Activated naive CD8-positive, alpha-beta T cell treated with anti-CD3 and anti-CD28 coated beads, Interleukin-2, amount 50 U/mL, for 16 hours (primary cell): ENCODE measurements at places on chromosomes 5 and 9.

DNA sequence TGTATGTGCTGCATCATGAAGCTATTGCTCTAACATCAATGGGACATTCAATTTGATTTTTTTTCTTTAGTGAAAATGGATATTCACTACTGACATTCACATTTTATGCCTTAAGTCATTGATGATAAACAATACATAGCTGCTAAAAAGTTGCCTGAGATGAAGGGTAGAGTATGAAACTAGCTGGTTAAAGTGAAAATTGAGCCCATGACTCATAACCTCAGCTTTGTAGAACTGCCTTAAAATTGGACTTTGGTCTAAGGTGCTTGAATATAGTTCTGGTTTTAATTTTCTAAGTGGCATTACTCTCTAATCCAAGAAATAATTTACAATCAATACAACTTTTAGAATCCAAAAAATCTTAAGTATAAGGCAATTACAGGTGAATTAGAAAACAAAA lies 740.4 kb upstream of the RIOK2 start:
- DNase-seq: no peak

DNA sequence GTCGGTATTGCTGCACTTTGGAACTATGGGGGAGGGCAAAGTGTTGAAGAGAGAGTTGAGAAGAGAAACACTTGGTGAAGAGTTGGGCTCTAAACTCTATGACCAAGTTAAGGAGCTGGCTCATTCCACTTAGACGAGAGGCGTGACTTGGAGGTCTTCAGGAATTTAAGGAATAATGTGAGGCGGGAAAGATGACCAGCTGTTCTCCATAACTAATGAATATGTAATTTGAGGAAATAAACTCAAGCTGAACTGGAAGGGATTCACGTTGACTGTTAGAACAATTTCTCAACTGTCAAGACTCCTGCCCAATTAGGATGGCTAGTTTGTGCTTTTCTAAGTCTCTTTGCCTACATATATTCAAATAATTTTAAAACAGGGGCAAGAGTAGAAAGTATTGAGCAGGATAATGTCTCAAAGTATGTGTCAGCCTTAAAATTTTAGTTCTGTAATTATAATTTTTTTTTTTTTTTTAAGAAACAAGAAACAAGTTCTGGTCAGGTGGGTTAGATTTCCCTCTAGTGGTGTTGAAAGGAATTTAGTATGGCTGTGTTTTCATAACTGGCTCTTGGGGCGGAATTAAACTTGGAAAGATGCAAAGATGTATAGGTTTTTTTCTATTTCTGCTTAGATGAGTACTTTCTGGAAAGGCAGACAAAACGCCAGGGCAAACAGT lies 33.4 kb downstream of the TMEM252 start:
- DNase-seq: no peak

DNA sequence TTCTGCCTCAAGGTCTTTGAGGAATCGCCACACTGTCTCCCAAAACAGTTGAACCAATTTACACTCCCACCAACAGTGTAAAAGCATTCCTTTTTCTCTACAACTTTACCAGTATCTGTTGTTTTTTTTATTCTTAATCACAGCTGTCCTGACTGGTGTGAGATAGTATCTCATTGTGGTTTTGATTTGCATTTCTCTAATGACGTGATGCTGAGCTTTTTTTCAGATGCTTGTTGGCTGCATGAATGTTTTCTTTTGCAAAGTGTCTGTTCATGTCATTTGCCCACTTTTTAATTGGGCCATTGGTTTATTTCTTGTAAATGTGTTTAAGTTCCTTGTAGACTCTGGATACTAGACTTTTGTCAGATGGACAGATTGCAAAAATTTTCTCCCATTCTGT lies 400.0 kb downstream of the DEPDC1B start:
- no peak for DNase-seq

DNA sequence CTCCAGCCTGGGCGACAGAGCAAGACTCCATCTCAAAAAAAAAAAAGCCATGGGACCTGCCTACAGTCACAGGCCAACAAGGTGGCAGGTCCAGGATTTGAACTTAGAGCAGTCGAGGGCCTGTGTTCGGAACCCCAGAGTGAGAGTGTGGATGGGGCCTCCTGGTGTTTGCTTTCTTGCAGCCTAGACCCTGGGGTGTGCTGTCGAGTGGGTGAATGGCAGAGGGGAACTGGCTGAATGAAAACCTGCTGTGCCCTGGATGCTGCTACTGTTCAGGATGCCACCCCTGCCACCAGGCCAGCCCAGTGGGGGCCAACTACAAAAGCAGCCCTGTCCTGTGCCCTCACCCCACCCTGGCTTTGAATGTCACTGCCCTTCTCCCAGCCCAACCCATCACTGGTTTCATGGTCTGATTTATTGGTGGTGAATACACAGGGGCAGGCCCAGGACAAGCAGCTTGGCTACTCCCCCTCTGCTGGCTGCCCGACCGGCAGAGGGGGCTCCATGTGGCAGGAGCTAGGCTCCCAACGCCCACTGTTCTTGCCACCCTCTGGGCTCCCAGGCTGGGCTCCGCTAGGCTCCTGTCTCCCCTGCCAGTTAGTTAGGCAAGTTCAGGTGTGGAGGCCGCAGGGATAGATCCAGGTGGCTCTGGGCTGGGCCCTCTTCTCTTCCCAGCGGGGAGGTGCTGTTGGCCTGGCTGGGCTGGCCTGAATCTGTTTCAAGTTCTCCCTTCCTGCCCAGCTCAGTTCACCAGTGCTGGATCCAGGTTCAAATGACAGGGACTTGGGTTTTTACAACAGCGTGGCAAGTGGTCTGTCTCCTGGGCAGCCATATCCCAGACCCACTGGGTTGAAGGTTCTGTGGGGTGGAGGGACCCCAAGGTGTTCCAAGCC lies 12.2 kb downstream of the FPGS start:
- no peak for DNase-seq

- DNase-seq: no peak
Observed at GRCh38 chr5:7856855-7857254, 5.9 kb upstream of the CFAP90 start.

DNA sequence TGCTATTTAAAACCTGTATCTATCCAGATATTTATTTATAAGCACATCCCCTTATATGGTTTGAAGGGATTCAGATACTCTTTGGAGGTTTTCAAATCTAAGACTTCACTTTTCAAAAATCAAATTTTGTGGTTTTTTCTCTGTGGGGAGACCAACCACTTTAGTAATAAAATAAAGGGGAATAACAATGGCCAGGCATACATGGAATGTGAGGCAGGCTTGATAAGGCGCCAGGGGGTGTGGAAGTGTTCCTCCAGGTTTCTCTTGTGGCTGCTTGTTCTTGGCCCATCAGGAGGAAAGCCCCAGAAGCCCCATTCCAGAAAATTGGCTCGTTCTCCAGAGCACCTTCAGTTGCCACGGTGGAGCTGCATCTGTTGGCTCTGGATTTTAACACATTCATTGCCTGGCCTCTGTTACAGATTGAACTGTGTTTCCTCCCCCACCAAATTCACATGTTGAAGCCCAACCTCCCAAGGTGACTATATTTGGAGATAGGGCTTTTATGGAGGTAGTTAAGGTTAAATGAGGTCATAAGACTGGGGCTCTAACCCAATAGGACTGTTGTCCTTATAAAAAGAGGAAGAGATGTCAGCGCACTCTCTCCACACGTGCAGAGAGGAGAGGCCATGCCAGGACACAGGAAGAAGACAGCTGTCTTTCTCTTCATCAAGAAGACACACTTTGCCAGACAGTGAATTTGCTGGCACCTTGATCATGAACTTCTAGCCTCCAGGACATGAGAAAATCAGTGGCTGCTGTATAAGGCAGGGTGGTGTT lies 195.9 kb downstream of the TMEM38B start:
- no peak for DNase-seq

DNA sequence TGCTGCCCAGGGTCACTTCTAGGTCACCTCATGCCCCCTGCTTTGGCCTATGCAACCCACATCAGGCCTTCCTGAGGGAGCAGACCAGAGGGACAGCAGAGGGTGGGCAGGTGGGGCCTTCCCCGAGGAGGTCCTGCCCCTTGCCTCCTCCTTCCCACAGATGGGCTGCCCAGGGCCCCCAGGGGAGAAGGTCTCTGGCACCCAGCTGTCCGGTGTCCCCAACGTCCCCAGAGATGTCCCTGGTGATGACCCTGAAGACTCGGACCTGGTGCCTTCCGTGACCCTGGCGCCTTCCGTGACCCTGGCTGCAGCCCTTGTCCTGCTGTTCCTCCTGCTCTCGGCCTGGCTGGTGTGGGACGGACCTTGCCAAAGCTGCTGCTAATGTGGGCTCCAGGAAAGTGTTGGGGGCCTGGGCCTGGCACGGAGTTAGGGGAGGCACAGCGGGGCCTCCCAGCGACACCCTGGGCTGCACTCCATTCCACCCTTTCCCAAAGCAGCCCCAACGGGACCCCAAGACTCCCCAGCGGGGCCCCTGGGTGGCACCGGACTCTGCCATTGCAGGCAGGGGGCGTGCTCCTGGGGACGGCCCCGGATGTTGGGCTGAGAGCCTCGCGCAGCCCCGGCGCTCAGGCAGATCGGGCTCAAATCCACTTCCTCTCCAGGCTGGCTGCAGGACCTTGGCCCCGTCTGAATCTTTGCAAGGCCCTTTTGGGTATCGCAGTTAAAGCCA lies 6.8 kb upstream of the SLC2A6 start:
- DNase-seq: no peak

DNA sequence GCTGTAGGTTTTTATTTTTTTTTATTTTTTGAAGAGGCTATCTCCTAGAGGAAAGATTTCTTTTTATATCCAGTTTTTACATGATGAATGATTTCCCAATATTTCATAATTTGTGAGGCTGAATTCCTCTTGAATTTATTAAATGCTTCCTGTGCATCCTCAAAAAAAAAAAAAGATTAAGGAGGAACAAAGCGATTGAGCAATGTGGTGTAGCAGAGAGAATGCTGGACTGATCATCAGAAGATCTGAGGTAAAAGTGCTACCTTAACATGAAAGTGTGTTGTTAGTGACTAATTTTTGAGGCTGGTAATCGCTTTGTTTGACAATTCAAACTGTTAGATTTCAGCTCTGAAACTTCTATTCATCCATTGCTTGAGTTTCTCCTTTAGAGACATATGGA lies 125.1 kb downstream of the ESM1 start:
- no peak for DNase-seq

DNA sequence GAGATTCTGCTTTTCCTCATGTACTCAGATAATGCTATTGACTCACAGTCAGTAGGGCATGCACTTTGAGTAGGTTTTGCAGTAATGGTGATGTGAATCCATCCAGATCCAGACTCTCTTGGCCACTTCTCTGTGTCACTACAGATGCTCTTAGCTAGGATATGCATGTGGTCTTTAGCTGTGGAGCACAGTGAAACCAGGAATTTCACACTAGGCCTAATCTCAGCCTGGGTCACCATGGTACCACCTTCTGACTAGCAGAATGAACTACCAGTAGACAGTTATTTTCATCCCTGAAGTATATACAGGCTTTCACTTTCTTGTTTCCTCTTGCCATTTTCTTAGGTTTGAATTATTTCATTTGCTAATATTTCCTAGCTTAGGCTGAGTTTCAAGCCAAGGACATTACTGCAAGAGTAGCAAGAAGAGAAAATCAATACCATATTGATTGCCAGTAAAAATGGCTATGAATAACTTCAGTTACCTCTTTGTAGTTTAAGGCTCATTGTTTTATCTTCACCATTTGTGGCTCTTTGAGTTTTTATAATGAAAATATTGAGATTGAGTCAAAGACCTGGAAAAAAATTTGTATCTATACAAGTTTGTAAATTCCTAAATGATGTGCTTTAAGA lies 28.4 kb upstream of the CSNK1G3 start:
- DNase-seq: no peak

- no peak for DNase-seq
Observed at GRCh38 chr9:98081477-98082219, 25.1 kb downstream of the NANS start.

DNA sequence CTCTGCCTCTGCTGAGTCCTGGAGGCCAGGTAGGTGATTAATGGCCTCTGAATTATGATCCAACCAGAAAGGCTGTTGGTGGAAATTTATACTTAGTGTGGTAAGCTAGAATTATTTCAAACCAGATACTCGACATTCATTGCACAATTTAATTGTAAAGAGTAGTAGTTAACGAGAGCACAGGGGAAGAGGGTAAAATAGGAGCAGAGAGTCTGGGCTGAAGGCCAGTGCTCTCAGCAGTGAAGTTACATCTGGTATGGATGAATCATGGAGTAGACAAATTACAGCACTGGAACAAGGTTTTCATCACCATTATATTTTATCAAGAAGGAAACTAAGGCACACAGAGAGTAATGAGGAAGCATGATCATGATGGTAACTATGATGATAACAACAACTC lies 92.5 kb downstream of the TLR4 start:
- no peak for DNase-seq

- DNase-seq: no peak
Observed at GRCh38 chr9:72037571-72037970, 22.8 kb downstream of the C9orf57 start.

DNA sequence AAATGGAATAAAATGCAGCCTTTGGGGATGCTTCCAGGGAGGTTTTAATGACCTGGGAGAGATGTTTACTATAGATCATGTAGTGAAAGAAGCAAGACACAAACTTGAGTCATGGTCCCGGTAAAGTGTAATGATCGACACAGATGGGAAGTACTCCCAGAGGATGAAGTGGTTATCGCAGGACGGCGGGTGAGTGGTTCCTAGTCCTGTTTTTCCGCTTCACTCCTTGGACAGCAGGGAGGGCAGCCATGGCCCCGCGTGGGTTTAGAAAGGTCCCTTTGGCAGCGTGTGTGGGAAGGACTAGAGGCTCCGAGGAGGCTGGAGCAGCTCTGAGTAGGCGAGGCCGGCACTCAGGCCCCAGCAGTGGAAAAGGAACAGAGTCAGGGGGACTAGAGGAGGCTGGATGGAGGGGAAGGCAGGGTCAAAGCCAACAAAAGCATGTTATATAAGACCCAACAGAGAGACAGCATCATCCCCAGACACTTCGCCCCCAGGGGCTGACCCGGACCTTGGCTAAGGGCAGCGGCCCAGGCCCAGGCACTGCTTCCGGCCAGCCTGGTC lies 49.2 kb upstream of the STXBP1 start:
- DNase-seq: no peak

DNA sequence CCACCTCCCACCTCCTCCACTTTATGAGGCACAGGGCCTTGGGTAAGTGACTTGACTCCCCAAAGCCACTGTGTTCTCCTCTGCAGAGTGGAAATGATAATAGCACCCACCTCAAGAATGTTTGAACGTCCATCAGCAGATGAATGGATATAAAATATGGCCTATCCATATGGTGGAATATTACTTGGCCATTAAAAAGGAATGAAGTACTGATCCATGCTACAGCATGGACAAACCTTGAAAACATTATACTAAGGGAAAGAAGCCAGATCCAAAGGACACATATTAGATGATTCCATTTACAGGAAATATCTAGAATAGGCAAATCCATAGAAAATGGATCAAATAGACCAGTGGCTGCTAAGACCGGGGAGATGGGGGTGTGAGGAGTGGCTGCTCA lies 50.2 kb downstream of the CFAP77 start:
- DNase-seq: no peak
